ENCODE measurements at places on chromosomes 1 and 21.

- no peak for DNase-seq
Measured at GRCh38 chr21:17784180-17784598, 35.0 kb downstream of the C21orf91 start.

- DNase-seq = no peak
Measured at GRCh38 chr1:12450756-12451559, 167.1 kb downstream of the DHRS3 start.

GRCh38 chr1:36722871-36723270 lies 240.2 kb upstream of the CSF3R start:
- no peak for DNase-seq

DNA sequence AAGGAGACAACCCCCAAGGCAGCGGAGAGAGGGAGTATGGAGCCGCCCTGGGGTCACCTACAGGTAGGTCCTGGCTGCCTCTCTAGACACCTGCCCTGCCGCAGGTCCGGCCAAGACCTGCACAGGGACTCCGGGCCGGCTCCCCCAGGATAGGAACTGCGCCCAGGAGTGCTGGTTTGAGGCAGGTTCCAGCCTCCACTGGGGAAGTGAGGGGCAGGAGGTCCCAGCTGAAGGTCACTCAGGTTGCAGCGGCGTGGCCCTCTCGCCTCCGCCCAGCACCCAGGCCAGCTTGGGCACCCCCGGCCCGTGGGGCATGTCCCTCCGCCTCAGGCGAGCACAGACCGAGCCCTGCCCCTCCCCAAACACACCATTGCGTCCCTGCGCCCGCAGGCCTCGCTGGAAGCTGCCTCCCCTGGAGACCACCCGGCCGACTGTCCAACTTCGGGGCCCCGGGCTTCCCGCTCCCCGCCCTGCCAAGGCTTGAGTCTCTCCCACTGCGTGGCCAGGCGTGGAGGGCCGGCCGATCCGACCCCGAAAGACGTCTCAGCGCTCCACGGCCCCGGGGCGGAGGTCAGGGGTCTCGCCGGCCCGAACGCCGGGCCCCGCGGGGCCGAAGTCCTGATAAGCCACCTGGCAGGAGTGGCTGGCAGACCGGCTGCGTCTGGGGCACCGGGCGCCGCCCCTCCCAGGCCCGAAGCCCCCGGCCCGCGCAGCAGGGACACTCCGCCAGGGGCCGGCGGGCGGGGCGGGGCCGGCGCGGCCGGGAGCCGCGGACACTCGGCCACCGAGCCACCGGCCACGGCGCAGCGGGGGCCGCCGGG lies 1.4 kb upstream of the SKI start:
- no peak for DNase-seq

DNA sequence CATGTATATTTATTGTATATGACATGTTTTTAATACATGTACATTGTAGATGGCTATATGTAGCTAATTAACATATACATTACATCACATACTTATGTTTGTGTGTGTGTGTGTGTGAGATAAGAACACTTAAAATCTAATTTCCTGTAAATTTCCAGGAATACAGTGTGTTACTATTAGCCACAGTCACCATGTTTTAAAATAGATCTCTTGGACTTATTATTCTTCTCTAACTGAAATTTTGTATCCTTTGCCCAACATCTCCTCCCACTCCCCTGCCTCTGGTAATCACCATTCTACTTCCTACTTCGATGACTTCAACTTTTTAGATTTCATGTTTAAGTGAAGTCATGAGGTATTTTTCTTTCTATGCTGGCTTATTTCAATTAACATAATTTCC lies 64.8 kb downstream of the FCRL5 start:
- no peak for DNase-seq

- DNase-seq = no peak
Measured at GRCh38 chr1:199449221-199449620, 578.3 kb upstream of the NR5A2 start.

GRCh38 chr1:8189931-8190483 lies 127.9 kb upstream of the SLC45A1 start:
- DNase-seq = no peak

DNA sequence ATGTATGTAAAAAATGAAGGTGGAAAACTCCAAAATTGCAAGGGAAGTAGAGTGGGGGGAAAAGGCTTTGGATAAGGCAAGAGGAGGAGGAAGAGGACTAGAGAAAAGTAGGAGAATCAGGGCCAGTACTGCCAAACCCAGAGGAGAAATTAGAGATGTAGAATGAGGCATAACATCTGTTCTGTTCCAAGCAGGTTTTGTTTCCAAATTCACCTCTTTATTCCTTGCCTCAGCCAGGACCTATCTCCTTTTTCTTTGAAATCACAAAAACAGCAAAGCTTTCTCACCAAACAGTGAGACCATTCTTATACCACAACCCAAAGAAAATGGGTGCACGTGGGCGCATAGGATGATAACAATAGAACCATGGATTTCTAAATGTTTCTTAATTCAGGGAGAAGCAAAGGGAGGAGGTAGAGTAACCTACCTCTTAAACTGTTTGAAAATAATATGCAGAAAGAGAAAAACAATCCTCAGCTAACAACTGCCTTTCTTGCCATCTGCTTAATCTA lies 383.3 kb upstream of the PKN2 start:
- no peak for DNase-seq

DNA sequence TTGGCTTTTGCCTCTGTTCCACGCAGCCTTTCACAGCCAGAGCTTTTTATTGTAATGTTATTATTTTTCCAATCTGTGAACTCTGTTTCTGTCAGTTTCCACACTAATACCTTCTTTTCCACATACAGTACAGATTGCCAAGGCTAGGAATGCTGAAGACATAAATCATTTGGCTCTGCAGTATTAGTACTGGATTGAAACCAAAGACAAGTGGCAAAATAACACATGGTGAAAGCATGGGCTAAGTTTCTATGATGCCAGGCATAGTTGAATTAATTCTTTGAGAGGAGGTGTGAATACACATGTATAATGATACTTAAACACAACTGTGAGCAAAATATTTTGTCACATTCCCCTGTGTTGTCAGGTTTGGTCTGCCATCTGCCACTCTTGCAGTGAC lies 73.5 kb downstream of the TMEM200B start:
- no peak for DNase-seq

- no peak for DNase-seq
Measured at GRCh38 chr1:92447033-92447681, 39.6 kb downstream of the GFI1 start.

DNA sequence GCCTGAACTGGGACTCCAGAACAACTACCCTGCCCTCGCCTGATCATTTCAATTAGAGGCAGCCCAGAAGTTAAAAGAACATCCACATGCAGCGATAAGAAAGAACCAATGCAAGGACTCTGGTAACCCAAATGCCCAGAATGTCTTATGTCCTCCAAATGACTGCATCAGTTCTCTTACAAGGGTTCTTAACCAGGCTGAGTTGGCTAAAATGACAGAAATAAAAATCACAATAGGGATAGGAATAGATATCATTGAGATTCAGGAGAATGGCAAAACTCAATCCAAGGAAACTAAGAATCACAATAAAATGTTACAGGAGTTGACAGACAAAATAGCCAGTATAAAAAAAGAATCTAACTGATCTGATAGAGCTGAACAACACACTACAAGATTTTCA lies 80.1 kb upstream of the PTGFR start:
- DNase-seq = no peak

DNA sequence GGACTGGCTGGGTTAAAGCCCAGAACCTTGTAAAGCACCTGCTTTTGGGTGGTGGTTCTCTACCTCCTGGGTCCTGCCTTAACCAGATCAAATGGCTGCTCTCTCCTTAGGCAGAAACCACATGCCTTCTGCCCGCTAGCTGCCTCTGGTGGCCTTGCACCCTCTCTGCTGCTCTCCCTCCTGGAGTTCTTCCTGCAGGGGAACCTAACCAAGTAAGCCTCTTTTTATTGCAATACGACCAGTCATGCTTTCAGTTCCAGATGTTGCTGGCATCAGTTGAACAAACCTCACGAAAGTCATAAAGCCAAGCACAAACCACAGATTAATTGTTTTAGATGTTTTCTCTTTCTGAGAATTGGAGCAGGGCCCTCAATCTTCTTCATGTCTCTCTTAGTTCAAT lies 118.9 kb downstream of the GDAP2 start:
- DNase-seq = no peak

DNA sequence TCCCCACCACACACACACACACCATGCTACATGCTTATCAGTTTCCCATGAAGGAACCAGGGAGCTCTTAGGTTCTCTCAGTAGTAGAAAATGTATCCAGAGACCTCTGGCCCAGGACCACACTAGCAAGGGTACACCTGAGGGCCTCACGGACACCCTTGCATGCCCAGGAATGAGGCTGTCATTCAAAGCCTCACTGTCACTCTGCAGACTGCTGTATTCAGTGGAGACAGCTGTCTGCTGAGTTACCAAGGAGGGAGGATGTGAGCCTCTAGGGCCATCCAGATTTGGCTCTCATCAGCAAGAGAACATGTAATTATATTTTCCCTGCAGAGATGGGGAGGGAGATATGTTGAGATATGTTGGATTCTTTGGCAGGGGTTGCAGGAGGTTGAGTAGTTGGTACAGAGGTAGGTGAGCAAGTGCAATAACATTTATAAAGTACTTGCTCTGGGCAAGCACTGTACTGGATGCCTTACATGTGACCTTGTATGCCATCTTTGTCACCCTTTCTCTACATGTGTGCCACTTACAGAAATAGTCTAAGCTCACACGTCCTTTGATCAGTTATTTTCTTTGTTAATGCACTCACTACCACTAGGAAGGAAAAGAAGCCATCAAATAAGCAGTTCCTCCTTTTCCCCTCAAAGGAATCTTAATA lies 250.6 kb downstream of the ZP4 start:
- no peak for DNase-seq

- DNase-seq = no peak
Measured at GRCh38 chr1:10687251-10687651, 109.2 kb downstream of the CASZ1 start.

DNA sequence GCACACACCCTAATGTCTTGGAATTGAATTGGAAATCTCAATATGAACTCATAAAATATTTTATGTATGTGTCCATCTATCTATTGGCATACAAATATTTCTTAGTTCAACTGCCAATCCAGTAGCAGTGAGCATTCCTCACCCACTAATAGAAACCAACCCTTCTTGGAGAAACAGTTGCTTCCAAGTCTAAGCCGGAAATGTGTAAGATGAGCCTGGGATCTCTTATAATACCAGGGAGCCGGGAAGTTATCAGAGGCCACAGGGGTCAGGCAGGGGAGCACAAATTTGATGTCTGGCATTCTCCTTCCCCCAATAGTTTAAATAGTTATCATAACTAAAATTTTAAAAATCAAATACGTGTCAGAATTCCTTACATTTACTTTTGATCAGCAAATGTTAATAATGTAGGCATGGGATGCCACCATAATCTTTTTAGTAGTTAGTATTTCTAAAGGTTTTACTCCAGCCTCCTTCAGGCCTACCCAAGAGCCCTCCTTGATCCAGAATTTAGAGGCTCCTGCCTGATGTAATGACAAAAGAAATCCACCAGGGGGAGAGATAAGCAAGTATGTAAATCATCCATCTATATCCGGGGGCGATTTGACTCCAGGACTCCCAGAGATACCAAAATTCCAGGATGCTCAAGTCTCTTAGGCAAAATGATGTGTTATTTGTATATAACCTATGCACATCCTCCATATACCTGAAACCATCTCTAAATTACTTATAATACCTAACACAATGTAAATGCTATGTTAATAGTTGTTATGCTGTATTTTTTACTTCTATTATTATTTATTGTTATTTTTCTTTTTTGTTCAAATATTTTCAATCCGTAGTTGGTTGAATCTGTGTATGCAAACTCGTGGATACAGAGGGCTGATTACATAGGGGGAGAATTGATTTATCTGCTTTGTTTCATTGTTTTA lies 218.7 kb upstream of the COA6 start:
- DNase-seq = no peak

GRCh38 chr1:71046891-71047634 lies 553 bp downstream of the PTGER3 start:
- no peak for DNase-seq

DNA sequence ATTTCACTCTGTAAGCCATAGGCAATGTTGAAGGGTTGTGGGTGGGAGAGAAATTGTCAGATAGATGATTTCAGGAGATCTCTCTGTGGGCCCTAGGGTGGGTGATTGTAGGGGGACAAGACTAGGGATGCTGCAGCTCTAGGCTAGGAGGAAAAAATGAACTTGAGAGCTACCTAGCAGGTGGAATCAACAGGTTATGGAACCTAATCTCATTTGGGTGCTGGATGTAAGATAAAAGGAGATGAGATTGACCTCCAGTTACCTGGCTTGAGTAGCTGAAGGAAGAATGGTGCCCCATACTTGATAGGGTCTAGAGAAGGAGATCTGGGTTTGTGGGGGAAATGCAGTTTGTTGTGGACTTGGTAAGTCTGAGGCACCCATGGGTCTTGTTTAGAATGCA lies 396.5 kb downstream of the RRAGC start:
- DNase-seq = no peak

DNA sequence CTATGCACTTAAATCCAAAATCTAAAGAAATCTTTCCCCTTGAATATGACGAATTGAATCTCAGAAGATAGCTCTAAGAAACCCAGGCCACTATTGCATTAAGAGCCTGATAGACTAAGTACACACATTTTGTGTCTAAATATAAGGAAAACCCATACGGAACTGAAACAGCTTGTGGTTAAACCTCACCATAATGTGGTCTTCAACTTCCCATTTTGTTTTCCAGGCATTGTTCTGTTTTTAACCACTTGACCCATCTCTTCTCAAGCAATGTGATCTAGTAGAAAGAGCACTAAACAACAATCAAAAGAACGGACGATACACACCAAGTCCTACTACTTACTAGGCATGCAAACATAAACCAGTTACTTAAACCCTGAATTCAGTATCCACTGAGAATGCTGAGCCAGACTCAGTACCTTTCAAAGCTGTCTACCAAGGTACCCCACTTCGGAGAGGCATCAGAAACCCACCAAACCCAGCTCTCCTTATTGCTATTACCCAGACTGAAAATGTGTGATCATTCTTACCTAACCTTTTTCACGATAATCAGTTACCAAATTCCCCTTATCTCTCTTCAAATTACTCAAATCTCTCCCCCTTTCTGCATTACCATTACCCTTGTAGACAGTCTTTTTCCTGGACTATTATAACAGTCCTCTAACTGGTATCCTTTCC lies 12.8 kb downstream of the OTUD7B start:
- DNase-seq = no peak

GRCh38 chr1:41175546-41175945 lies 66.6 kb downstream of the SCMH1 start:
- no peak for DNase-seq

- no peak for DNase-seq
Measured at GRCh38 chr1:8415526-8416278, 97.8 kb downstream of the SLC45A1 start.

GRCh38 chr1:96771847-96772246 lies 50.3 kb downstream of the PTBP2 start:
- no peak for DNase-seq

All from stimulated activated CD8-positive, alpha-beta memory T cell treated with anti-CD3 and anti-CD28 coated beads, Interleukin-7, amount 100 ng/mL, for 1 hour (primary cell).